ENCODE measurements at places on chromosomes 1 and 21.

DNA sequence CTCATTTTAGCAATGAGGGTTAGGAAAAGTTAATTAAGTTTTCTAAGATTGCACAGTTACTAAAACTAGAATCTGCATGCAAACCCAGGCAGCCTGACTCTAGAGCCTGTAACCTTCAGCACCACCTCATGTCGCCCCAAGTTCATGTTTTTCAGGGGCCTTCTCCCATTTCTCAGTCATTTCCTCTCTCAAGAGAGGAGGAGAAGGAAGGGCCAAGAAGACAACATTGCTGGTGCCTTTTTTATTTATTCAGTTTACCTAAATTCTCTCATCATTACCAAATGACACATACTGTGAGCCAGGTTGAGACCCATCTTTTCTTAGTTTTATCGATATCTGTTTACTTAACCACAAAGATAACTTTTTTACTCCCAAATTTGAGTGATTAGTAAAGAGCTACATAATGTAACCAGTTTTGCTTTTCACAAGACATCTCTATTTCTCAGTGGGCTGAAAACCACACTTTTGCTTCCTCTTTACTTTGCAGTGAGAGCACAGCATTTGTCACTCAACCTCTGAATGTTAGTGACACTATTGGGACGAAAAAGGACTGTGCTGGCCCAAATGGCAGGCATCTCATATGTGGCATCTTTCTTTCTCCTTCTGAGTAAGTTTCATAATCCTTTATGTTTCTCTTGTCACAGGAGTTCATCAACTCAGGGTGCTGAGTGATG lies at the start of gene CD101:
TSS of gene CD101 (plus strand) at position 507 of the 674 bp plus-strand sequence. CDS start at position 565, 58 bp downstream.
- no peak for DNase-seq

DNA sequence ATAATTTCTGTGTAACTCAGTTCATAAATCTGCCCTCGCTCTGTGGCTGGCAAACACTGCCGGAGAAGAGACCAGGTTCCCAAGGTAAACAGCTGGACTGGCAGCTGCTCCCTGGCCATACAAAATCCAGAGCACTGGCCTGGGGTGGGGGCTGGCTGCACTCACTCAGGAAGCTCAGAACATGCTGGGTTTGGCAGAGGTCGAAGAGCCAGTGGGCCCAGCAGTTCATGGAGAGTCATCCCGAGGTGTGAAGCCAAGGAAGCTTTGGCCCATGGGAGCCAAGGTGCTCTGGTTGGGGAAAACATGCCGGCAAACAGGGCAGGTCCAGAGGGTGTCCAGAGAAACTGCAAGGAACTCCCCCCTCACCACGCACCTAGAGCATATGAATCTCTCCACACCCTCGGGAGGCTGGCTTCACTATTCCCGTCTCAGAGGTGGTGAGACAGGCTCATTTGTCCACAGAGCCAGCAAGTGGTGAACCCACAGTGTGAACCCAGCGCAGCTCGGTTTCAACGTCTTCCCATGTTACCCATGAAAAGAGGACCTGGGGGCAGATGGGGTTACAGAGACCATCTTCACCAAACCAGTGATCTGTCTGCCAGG lies 102.4 kb downstream of the DMRTB1 start:
- DNase-seq, result no peak

DNA sequence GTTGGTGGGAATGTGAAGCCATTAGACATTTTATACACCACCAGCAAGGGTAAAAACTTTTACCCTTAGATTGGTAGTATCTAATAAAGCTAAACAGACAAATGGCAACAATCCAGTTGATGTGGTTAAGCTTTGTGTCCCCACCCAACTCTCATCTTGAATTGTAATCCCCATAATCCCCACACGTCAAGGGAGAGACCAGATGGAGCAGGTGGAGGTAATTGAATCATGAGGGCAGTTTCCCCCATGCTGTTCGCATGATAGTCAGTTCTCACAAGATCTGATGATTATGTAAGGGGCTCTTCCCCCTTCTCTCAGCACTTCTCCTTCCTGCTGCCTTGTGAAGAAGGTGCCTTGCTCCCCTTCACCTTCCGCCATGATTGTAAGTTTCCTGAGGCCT lies 602.3 kb downstream of the NUF2 start:
- no peak for DNase-seq

GRCh38 chr1:117630423-117630998 lies 24.7 kb downstream of the TENT5C start:
- DNase-seq, result no peak

DNA sequence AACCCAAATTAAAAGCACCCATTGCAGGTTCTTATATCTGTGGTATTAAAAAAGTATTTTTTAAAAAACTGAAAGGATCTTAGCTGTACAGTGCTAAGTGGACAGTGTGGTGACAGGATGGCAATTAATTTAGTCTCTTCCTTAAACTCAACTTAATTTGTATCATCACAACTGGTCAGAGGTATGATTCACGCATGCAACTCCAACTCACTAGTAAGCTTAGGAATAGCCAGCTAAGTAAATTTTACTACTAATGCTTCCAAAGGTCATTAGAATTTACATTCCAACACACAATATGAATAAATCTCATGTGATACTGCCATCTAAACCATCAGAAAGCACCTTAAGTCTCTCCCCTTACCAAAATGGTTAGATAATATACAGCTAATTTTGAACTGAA lies 35.4 kb downstream of the ENAH start:
- DNase-seq, result no peak

- no peak for DNase-seq
Observed at GRCh38 chr1:95660736-95661135, 426.7 kb downstream of the RWDD3 start.

GRCh38 chr1:170231662-170232061 lies 85.9 kb downstream of the NTMT2 start:
- no peak for DNase-seq

GRCh38 chr1:78136680-78137079 lies 90.9 kb downstream of the GIPC2 start:
- DNase-seq, result no peak

GRCh38 chr1:230548357-230548756 lies 93.9 kb upstream of the COG2 start:
- no peak for DNase-seq

DNA sequence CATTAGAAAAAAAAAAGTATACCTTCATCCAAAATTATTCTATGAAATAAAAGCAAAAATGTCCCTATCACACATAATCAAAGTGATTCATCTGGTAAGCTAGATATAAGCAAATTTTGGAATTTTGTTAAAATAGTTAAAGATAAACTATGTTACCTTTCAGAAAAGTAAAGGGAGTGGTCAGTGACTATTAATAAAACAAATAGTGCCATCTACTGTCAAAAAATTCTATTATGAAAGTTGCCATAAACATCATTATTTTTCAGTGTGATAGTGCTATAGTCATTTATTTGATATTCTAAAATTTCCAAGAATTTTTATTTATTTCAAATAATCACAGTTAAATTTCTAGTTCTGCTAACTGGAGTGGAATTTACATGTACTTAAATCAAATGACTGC lies 803.7 kb downstream of the KCNT2 start:
- no peak for DNase-seq

DNA sequence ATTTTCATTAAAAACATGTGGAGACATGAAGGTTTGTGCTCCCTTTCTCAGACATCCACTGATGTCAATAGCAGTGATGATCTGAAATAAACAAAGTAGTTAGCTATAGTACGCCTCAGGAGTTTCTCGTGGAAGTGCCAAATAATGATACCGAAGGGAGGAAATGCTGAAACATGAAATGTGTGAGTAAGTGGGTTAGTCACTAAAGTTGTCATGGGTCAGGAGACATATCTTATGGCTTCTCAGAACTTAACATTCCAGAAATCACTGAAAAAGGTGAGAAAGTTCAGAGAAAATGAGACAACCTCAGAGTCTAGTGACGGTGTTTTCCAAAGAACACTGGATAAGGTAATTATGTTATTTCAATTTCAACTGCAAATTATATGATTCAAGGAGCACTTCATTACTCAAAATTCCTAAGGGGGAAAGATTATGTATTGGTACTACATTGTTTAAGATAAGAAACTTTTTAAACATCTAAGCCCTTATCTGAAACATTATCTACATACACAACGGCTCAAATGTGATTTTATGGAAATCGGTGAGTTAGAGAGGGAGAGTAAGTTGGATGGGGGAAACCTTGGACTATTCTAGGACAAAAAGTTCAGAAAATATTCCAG lies 20.6 kb downstream of the NIBAN1 start:
- DNase-seq, result no peak

DNA sequence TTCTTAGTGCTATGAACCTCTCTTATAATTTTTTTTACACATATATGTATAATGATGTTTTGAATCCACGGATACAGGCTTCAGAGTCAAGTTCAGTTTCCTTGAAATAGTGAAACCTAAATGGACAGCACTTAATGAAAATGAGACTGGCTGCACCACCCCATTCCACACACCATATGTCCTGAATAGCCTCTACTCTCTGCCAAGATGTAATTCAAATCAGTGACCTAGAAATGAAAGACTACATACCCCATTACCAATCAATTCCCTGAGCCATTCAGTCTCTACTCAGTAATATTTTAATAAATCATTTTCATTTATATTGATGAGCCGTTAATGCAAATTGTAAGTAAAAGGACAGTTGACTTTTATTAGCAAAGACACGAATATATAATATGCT lies 614.9 kb upstream of the TMPRSS15 start:
- no peak for DNase-seq

- no peak for DNase-seq
Observed at GRCh38 chr1:29356663-29357062, 120.3 kb downstream of the PTPRU start.

- DNase-seq, result no peak
Observed at GRCh38 chr21:42962380-42963007, 11.9 kb upstream of the PKNOX1 start.

DNA sequence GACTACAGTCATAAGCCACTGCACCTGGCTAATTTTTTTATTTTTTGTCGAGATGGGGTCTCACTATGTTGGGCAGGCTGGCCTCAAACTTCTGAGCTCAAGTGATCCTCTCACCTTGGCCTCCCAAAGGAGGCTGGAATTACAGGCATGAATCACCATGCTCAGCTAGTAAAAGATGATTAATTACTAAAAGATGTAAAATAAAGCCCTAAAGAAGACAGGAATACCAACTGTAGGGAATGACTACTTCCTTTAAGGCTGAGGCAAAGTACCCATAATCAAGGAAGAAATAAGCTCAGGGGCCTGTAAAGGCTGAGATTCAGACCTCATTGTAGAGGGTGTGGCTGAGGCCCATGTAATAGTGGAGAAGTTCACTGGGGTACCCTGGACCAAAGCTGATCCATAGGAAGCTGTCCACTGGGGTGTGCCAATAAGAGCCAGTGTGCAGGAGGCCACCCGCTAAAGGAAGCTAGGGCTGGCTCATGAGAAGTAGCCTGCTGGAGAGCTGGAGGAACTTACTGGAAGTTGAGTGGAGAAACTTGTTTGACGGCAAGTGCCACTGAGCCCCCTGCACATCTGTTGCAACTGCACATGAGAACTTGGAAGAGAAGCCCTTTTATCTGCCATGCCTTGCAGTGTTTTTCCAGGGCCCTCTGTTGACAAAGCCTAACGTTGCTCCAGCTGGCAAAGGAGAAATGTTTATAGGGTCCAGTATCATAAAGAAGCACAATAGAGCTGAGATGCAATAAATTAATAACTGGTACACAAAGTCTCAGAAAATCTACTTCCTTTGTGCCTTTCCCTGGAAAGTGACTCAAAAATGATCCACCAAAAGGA lies 17.8 kb upstream of the SERTAD4 start:
- no peak for DNase-seq

DNA sequence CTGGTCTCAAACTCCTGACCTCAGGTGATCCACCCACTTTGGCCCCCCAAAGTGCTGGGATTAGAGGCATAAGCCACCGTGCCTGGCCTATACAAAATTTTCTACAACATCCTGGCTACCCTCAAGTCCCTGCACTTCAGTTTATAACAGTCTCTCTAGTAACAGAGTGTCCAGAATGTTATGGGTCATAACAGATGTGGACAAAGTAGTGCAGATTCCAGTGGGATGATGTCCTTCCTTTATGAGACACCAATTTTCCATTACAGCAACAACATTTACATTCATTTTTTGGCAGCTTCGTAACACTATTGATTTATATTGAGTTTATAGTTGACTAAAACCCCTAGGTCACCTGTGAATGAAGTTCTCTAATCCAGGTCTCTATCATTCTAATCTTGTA lies 429.4 kb upstream of the PTBP2 start:
- DNase-seq, result no peak

Data from stimulated activated CD8-positive, alpha-beta memory T cell treated with anti-CD3 and anti-CD28 coated beads, Interleukin-7, amount 100 ng/mL, for 1 hour (primary cell).